ENCODE measurements at places on chromosomes 7 and 10.

GRCh38 chr7:92708111-92709042 is 118.2 kb upstream of the FAM133B start:
- DNase-seq: no peak

DNA sequence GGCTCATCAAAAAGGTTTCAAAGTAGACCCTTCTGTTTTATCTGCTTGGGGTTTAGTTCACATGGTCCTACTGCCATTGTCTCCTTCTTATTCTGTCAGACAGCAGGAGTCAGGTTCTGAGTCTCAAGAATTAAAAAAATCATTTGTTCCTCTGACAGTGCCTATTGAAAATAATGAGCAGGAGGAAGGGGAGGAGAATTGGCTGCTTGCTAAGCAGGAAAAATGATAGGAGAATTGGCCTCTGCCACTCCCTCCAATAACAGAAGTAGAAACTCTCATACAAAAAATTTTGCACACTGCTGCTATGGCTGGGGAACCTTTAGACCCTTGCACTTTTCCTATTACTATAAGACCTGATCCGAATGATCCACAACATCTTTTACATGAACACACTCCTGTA is 35.7 kb downstream of the OR13A1 start:
- DNase-seq: no peak

GRCh38 chr7:21850531-21851285 is 95.0 kb downstream of the CDCA7L start:
- DNase-seq: no peak

DNA sequence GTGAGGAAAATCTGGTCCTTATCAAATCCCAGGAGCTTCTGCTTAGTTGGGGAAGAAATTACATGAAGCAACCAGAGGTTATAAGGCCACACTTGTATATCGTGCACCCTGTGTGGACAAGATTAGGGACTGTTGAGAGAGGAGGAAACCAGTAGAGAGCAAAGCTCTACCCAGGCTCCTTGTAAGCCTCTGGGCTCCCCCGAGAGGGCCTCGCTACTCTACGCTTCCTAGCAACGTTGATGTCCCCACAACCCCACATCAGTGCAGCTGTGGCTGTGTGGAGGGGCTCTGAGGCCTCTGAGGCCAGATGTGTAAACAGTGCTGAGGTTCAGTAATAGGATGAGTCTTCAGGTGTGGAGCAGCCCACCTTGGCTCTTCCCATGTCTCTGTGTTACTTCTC is 16.0 kb downstream of the HIF1AN start:
- no peak for DNase-seq

- DNase-seq: no peak
These were observed 32.3 kb downstream of the PPP2R2D start for GRCh38 chr10:131933016-131933695.

DNA sequence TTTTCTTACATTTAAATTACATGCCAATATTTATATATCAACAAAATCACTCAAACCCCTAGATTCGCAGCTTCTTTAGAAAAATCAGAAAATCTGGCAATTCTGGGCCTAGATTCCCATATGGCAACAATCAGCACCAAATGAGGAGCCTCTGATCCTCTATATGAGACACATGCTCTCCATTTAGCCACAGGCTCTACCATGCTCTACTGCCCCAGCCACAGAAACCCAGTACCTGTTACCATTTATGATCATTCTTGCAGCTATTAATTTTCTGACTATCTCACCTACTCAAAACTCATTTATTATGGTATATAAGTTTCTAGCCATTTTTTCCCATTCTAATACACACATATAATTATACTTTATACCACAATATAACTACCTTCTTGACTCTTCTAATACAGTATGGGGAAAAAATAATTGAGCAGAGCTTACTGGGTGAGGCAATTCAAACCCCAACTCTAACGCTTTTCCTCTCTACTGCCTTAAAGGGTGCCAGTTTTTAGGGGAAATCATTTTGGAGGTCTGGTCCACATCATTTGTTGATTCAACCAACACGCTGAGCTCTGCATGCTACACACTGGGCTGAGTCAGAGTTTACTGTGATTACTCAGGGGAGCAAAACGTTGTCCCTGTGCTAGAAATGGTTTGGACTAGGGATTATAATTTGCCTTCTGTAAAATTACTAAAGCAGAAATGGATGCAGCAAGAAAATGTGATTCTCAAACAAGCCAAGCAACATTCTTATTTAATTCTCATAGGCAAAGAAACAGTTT is 11.6 kb downstream of the PDLIM1 start:
- no peak for DNase-seq

DNA sequence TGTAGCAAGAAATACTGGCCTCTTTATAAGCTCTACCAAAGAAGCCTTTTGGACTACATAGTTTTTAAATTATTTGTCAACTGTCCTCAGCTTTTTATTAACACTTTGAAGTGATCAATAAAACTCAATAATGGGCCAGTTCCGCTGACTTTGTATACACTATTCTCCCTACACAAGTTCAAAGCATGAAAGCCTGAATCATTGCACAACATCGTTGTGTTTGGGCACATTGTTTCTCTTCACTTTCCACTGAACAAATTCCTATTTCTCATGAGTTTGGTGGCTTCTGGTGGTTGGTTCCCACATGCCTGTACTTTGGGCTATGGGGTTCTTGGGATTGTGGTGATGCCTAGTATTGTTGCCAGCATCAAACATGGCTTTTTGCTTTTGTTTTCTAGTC is 561.8 kb upstream of the LRRN3 start:
- DNase-seq: no peak

DNA sequence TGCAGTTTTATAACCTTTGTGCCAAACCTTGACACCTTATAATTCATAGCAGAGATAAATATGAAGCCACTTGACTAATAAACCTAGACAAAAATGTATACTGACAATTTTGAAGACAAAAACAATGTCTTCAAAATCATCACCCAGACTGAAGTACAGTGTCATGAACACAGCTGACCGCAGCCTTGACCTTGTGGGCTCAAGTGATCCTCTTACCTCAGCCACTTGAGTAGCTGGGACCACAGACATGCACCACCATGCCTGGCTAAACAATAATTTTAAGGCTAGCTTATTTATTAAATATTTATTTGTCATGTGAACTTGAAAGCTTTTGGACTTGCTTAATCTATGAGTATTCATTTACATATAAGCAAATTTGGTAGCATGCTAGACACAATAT is 24.3 kb downstream of the IL6 start:
- DNase-seq: no peak

DNA sequence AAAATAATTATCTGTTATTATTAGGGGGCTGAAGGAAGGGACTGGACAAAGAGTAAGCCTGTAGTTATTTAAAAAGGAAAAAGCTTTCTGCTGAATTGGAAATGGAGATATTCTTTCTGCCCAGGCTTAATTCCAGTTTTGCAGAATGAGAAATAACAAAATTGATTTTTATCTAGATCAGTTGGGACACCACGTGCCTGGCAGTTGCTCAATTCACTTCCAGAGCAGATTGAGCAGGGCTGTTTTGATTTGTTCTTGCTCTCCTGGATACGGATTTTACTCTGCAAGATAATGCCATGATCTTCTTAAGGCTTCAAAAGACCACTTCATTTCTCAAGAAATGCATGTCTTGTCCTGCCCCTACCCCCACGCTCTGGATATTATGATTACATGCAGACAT is 524.3 kb downstream of the TCERG1L start:
- DNase-seq: no peak

DNA sequence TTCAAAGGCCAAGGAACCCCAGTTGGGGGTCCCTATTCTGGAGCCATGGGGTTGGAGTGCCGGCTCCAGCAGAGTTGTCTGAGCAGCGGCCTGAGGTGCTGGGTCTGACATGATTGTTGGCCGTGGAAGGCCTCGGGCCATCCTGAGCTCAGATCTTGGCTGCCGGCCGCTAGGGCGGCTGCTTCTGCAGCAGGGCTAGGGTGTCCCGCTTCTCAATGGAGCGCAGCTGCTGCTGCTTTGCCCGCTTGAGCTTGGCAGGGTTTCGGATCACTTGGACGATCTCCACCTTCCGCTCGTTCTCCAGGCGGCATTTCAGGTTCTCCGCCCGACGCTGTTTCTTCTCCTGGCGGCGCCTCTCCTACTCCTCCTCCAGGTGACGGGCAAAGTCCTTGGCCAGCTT is 171.1 kb downstream of the HIBADH start:
- no peak for DNase-seq

- no peak for DNase-seq
These were observed 99.3 kb upstream of the NFE2L3 start for GRCh38 chr7:26052706-26053105.

All from stimulated activated naive CD8-positive, alpha-beta T cell treated with anti-CD3 and anti-CD28 coated beads, Interleukin-15, amount 100 ng/mL, for 72 hours (primary cell).